Uterus (tissue), 4 donors: ENCODE measurements at places on chromosomes 12 and 14. TPM values are rescaled to one million over a fixed set of nuclear protein-coding genes. Genes with fewer than 3 reads are reported as not detected.

MYO1A gene
- not detected for total RNA-seq

DNA sequence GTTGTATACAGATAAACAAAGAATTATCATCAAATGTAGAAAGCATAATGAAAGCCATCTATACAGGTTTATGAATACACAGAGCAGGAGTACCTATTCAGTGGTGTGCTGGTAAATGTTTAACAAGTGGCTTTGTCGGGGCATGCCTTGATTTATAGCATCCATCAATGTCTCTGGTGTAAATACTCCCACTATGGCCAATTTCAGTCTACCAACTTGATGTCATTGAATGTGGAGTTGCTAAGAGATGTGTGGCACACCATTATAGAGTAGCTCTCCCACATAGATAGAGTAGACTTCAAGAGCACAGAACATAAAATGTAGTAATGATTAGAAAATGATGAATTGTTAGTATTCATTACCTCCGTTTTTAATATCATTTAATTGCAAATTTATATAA, 9.3 kb downstream of the GRIP1 start:
- no peak for DNase-seq

- DNase-seq, result no peak
Measured at GRCh38 chr14:71918955-71919354, 13.3 kb upstream of the RGS6 start.

- DNase-seq, result no peak
Measured at GRCh38 chr12:80205960-80206359, 106.6 kb downstream of the OTOGL start.

GRCh38 chr12:32197421-32197820, 90.8 kb downstream of the BICD1 start:
- DNase-seq, result no peak

GRCh38 chr14:68043752-68044151, 224.2 kb downstream of the RAD51B start:
- no peak for DNase-seq

DNA sequence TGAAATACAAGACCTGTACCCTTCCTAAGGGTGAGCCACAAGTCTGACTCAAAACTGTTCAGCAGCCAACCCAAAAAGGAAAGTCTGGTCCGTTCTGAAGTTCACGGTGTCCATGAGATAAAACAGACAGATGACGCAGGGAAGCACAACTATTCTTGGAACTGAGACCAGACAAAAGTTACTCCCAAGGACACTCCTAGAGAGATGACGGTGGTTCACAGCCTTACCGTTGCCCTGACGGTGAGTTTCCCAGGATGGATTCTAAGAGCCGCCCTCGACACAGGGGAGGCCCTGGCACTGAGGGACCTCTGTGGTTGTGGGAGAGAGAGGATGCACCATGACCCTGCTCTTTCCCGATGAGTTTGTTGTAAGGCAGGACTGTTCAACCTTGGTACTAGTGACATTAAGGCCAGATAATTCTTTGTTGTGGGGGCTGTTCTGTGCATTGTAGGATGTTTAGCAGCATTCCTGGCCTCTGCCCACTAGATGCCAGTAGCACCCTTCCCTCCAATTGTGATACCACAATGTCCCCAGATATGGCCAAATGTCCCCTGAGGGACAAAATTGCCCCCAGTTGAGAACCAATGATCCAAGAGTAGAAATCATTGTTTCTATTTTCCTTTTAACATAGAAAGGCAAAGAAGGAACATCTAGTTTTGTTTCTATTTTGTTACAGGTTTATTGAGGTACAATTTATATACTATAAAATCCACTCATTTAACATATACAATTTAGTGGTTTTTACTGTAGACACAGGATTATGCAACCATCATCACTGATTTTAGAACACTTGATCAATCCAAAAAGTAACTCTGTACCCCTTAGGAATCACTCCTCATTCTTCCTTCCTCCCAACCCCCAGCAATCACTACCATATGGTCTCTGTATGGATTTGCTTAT, 23.0 kb downstream of the OR10P1 start:
- peak; percentile 22 for DNase-seq

DNA sequence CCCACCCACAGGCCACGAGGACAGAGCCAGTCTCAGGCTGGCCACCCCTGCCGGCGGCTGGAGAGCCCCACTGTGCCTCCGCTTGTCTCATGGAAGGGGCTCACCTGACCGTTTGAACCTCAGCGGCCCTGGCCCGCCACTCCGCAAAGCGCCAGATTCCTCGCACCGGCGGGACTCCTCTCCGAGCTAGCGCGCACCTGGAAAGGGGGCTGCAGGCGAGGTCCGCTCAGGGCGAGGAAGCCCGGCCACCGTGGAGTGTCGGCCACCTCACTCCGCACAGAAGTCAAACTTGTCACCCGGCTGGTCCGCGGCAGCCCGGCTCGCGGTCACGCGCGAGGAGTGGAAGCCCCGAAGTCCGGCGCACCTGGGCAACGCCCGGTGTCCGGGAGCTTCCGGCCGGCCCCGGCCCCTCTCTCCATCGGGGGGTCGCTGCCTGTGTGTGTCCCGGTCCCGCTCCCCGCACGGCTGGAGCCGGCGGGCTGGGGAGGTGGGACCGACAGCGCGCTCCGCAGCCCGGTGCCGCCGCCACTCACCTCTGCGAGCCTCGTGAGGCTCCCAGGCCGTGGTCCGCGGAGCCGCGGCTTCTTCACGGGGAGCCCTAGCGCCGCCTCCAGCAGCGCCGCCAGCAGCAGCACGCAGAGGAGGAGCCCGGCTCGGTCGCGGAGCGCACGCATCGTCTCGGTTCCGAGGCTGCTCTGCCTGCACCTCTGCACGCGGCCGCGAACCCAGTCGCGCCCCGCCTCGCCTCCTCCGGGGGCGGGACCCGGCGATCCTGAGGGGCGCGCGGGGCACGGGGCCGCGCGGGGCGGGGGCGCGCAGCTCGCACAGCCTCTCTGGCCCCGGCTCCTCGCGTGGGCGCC, at the start of gene ISM2:
ISM2 (minus strand) TSS at position 697 of the 860 bp plus-strand sequence; CDS start at position 674, 23 bp downstream.
- peak; percentile 33 for DNase-seq

GRCh38 chr14:26833621-26834176, 235.9 kb upstream of the NOVA1 start:
- DNase-seq, result no peak

ERP27 gene
- 2.6 TPM for total RNA-seq

- DNase-seq, result no peak
Measured at GRCh38 chr12:117188121-117188665, 2.1 kb downstream of the FBXO21 start.

ST8SIA1 gene
- total RNA-seq, result 14.6 TPM

- DNase-seq, result no peak
Measured at GRCh38 chr14:94112513-94113063, 2.1 kb downstream of the IFI27 start.

DNA sequence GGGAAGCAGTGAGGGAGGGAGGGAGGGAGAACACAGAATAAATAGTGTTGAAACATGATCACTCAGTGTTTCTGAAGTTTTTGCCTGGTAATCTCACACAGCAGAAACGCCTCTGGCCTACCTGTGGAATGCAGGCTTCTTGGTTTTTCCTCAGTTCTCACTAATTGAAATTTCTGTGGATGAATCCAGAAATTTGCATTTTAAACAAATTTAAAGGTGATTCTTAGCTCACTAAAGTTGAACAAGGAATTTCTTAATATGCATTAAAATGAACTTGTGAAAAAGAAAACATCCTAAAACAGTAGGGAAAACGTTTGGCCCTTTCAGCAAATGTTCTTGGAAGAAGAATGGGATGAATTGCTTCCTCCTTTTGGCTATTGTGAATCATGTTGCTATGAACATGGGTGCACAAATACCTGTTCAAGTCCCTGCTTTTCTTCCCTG, 1.4 kb downstream of the RNASE9 start:
- no peak for DNase-seq

SYNDIG1L gene
- total RNA-seq, result 0.14 TPM

PLEKHD1 gene
- total RNA-seq, result not detected
